ENCODE measurements at places on chromosomes 3 and 15.

DNA sequence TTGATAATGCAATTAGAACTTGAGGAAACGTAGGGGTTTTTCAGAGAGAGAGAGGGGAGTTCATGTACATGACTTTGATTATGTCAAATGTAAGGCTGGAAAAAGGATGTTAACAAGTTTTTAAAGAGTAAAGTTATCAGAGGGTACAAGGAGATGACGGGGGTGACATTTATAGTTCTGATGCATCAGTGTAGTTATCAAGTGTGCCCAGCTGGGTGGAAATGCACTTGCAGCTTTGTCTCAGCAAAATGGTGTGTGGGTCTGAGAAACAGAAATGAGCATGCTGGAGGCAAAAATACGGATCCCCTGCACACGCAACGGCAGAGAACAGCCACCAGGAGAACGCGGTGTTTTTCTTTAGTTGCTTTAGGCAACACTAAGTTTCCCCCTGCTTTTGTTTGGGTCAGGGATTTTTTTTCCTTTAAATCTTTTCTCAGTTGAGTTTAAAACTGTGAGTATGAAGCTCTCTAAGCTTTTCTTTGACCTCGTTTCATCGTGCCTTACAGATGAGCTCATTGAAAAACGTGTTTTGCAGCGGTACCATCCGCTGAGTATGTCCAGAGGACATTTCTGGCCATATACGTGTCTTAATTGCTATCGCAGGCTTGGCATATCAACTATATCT lies 205.4 kb downstream of the PDZRN3 start:
- DNase-seq: no peak

DNA sequence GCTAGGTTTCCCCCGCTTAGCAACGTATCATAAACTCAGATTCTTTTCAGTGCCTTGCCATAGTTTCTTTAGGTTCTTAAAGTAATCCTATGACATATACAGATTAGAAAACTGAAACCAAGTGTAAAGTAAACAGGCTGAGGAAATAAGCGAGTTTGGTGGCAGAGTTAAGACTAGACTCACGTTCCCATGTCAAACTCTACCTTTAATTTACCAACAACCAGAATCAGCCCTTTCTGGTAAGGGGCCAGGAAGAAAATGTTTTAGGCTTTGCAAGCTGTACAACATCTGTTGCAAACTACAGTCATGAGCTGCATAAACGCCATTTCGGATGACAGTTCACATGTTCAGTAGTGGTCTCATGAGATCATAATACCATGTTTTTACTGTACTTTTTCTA lies 128.0 kb upstream of the PRICKLE2 start:
- DNase-seq: no peak

GRCh38 chr3:143163562-143164100 lies 44.1 kb downstream of the CHST2 start:
- DNase-seq: no peak

DNA sequence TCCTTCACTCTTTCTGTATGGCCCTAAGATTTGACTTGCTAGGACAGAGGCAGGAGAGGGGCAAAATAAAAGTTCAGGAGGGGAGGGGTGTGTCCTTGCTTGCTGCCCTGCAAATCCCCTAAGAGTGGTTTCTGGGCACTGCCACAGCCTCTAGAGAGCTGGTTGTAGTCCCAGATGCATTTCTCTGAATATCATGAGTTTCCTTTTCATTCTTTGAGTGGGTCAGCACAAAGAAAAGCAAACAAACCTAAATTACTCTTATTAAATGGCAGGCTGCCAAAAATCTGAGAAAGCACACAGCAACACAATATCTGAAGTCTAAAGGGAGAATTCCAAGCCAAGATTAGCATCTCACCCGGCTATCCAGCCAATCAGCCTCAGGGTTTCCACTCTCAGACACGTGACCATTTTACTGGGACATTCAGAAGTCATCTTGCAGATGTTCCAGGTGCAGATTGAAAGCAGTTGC lies 919.3 kb downstream of the TUSC7 start:
- no peak for DNase-seq

DNA sequence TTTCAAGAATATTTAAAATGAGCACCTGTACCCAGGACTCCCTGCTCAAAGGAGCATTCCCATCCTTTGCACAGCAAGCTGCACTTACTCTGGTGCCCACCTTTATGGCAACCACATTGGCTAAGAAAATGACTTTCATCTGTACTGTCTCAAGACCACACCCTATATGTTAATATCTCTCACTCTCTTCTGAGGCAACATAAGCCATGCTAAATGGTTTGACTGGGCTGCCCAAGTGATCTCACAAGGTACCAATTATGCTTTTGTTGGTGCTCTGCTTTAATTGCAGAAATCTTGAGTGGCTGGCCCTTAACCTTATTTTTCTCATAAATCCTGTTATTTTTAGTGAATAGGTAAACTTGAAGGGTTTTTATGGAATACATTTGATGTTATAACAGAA lies 17.7 kb downstream of the RYK start:
- no peak for DNase-seq

GRCh38 chr3:18649666-18650363 lies 224.7 kb upstream of the SATB1 start:
- DNase-seq: no peak

Data from NCI-H526 treated with DMSO at 0.1 percent for 48 hours (cell line).